ENCODE measurements at places on chromosomes 13 and 19. TPM values are rescaled to one million over a fixed set of nuclear protein-coding genes. Genes with fewer than 3 reads are reported as not detected.
A peak's percentile ranks its signal among the peaks of the same experiment; 100 is the strongest.

The URAD gene
- not detected for polyA plus RNA-seq

The PTGER1 gene
- 5.6 TPM for polyA plus RNA-seq

The UNC13A gene
- polyA plus RNA-seq: 0.16 TPM

The GJB6 gene
- 3.5 TPM for polyA plus RNA-seq

The PSPN gene
- 3.0 TPM for polyA plus RNA-seq

GRCh38 chr13:93750676-93751075 is 524.1 kb downstream of the GPC6 start:
- no peak for DNase-seq

DNA sequence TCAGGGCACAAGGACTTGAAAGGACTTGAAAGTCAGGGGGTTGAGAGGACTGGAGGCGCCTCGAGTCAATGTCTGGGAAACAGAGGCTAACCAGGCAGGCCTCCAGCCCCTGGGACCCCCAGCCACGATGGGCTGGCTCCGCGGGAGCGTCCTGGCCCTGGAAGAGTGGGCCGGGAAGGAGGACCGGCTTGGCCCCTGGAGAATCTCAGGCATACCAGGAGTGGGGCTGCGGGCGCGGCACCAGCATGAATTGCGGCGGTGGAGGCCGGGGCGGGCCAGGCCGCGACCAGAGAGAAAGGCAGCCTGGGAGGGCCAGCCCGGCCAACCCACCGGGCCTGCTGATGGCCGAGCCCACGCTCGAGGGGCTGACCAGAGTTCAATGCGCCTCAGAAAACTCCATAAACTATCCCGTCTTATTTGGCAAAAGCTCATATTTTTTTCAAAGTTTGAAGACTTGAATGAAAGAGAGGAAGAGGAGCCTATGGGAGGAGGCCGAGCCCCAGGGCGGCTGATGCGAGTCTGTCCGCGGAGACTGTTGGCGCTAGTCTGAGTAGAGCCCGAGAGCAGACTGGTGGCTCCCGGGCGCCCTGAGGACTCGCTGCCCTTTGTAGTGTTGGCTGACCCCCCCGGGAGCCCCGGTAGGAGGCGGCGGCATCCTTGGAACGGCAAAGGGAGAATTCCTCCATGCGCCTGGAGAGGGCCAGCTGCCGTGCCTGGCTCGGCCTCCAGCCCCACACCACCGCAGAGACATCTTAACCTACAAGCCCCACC is 68.0 kb downstream of the MLLT1 start:
- DNase-seq: no peak

GRCh38 chr13:113851480-113851803 is 12.4 kb downstream of the GAS6 start:
- no peak for DNase-seq

DNA sequence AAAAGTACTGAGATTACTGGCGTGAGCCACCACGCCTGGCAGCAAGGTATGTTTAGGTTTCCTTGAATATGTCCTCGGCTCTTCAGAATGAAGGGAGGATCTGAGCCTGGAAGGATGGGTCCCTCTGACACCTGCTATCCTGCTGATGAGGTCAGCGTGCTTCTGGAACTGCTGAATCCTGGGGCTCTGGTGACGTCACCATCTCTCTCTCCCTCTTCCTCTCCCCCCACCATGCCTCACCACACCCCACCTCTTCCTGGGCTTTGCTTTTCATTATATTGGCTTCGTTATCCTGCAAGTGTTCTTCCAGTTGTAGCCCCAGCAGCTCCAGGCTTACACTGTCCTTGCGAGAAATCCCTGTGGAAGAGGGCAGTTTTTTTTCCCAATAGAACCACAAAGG is 49.8 kb downstream of the CCNE1 start:
- no peak for DNase-seq

- DNase-seq: no peak
Measured at GRCh38 chr13:102643656-102644055, 46.9 kb downstream of the TPP2 start.

DNA sequence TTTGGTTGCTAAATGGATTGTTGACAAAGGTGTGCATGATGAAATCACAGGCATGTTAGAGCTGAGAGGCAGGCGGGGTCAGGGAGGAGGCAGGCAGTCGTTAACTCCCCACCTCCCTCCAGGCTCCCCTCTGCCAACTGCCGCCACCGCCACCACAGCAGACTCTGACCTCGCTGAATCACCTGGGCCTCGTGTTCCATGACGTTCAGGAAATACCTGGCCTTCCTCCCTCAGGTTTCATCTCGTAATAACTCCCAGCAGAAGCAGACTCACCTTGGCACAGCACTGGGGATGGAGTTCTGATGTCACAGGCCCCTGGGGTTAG is 198.5 kb downstream of the KATNAL1 start:
- peak; percentile 48 for DNase-seq

DNA sequence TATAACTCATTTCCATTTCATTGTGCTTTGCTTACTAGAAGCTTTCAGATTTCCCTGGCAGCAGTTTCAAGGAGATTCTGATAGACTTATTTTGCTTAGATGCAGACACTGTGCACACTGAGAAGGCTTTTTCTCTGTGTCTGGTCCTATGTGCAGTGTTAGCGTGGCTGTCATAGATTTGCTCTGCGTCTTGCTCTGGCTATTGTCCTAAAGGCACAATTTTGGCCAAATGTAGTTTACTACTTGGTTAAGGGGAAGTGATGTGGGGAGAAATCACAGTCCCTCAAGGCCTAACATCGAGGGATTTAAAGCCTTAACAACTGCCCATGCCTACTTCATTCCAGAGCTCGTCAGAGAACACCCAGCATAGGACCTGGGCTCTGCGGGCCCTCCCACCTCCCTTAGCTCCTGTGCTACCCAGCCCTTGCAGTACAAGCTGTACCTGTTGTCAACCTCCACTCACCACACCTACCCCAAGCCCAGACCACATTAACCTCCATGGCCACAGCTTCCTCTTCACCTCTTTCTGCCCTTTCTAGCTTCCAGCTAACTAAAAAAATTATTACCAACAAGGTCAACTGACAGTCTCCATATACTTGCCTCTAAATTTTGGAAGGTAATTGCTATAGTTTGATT is 38.9 kb upstream of the KATNAL1 start:
- DNase-seq: no peak

GRCh38 chr19:31610018-31610417 is 260.8 kb upstream of the TSHZ3 start:
- DNase-seq: no peak

DNA sequence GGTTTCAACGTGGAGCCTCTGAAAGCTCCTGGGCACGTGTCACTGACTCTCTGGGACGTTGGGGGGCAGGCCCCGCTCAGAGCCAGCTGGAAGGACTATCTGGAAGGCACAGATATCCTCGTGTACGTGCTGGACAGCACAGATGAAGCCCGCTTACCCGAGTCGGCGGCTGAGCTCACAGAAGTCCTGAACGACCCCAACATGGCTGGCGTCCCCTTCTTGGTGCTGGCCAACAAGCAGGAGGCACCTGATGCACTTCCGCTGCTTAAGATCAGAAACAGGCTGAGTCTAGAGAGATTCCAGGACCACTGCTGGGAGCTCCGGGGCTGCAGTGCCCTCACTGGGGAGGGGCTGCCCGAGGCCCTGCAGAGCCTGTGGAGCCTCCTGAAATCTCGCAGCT is 2.3 kb downstream of the ARL11 start:
- DNase-seq: no peak

GRCh38 chr13:29849731-29850212 is 645 bp downstream of the UBL3 start:
- DNase-seq: peak; percentile 60

DNA sequence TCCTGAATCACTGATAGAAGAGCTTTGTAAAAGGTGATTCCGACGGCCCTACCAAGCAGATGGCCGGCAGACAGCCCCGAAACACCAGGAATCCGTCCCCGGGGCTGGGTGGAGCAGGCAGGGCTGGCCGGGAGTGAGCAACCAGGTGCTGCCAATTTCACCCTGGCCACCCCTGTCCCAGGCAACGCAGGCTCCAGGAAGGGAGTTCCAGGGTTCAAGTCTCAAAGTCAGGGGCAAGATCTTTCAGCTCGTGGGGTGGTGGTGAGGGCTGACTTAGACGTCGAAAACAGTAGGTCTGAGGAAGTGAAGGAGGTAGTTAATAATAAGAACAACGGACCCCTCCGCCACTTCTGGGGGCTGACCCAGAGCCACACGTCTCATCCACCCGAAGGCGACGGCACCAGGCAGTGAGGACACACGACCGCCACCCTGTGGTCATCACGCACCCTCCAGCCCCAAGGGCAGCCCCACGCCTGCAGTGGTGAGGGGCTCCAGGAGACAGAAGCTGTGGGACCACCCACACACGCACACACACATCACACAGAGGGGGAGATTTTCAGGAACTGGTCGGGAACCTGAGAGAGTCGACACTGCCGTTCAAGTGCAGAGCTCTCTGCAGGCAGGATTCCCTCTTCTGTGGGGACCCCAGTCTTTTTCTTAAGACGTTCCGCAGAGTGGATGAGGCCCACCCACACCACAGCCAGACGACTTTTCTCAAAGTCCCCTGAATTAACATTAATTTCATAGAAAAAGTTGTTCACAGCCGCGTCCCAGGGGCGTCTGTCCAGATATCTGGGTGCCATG is 67.2 kb downstream of the SPACA7 start:
- DNase-seq: peak; percentile 12

- DNase-seq: no peak
Measured at GRCh38 chr13:106489849-106490568, 45.5 kb downstream of the EFNB2 start.

Measured in renal pelvis (tissue), 12 donors.